ENCODE measurements at places on chromosomes 4 and X.

- no peak for DNase-seq
Observed at GRCh38 chr4:76489686-76490161, 54.7 kb downstream of the SHROOM3 start.

DNA sequence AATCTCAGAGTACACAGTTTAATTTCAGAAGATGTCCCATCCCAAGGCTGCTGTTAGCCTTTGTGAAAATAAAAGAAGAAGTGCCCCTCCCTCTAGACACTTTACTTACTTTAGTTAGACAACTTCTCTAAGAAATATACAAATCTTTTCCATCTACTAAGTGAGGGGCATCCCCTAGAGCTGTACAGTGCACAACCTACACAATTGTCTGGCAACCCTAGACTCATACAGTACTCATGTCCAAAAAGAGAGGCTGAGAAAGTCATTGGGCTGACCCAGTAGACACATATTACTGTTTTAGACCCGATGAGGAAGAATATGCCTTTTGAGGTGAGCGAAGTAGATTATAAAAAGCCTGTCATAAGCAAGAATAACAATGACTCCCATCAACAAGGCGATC is 297.6 kb downstream of the IDS start:
- no peak for DNase-seq

- no peak for DNase-seq
Observed at GRCh38 chr4:42789041-42789567, 103.4 kb upstream of the GRXCR1 start.

- DNase-seq: no peak
Observed at GRCh38 chr4:155696726-155697125, 30.1 kb downstream of the GUCY1A1 start.

DNA sequence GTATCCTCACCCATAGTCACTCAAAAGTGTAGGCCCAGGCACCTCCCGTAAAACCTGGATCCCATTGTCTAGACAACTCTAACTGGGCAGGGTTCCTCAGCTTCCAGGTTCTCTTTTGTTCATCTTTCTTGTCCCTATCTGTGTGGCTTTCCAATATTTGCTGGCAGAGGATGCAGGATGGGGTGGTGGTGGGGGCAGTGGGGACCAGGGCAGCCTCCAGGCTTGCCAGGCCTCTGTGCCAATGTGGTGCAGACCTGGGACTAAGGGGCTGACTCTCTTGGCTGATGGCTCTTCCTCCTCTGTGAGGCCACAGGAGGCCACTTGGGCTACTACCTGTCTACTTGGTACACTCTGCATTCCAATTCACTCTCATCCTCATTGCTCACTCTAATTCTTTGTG is 76.4 kb downstream of the NBDY start:
- no peak for DNase-seq

- no peak for DNase-seq
Observed at GRCh38 chrX:108310506-108310905, 127.7 kb downstream of the COL4A6 start.
